ENCODE measurements at places on chromosomes 13 and 19.

- DNase-seq = no peak
Measured at GRCh38 chr13:23992781-23993679, 95.7 kb upstream of the C1QTNF9B start.

GRCh38 chr19:48478339-48479256 is 9.4 kb downstream of the CYTH2 start:
- no peak for DNase-seq

- no peak for DNase-seq
Measured at GRCh38 chr13:112648966-112649690, 40.7 kb upstream of the ATP11A start.

- peak; percentile 90 for DNase-seq
Measured at GRCh38 chr19:52601025-52601973, 31.2 kb downstream of the ZNF701 start.

DNA sequence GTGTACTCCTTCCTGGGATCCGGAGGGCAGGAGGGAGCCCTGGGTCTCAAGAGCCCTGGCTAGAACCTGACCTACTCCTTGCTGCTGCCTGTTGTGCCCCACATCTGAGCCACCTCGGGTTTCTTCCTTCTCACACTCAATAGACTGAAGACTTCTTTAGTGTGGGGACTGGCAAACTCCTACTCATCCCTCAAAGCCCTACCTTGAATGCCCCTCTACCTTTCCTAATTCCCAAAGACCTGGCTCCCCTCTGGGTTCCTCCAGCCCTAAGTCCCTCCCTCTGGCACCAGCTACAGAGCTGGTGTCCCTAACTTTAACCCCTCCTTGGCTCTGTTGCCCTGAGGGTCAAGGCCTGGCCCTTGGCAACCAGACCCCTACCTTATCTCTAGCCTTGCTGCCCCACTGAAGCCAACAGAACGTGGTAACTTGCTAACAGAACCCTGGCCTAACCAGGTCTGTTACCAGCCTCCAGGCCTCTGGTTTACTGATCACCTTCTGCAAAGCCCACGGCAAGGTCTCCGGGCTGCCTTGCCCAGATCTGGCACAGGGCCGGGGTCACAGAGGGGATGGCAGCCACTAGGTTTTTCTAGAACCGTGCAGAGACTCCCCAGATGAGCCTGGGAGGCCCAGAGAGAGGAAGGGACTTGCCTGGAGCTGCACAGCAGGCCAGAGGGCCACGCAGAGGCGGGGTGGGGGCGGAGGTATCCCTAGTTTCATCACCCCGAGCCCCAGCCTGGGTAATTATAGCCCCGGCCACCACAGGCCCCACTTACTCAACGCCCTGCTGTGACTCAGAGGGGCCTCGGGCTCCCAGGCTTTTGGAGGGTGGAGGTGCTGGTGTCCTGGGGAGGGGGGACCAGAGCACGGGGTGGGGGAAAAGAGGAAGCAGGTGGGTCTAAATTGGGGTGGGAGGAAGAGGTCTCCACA is 15.3 kb downstream of the ZBTB7A start:
- DNase-seq = peak; percentile 63

DNA sequence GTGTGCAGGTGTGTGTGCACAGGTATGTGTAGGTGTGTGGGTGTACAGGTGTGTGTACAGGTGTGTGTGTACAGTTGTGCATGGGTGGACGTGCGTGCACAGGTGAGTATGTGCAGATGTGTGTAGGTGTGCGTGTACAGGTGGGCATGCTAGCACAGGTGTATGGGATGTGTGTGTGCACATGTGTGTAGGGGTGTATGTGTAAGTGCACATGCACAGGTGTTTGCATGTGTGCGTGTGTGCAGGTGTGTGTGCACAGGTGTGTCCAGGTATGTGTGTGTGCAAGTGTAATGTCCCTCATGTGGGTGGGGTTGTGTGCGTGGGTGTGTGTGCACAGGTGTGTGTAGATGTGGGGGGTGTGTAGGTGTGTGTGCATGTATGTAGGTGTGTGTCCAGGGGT is 27.5 kb upstream of the TFDP1 start:
- no peak for DNase-seq

DNA sequence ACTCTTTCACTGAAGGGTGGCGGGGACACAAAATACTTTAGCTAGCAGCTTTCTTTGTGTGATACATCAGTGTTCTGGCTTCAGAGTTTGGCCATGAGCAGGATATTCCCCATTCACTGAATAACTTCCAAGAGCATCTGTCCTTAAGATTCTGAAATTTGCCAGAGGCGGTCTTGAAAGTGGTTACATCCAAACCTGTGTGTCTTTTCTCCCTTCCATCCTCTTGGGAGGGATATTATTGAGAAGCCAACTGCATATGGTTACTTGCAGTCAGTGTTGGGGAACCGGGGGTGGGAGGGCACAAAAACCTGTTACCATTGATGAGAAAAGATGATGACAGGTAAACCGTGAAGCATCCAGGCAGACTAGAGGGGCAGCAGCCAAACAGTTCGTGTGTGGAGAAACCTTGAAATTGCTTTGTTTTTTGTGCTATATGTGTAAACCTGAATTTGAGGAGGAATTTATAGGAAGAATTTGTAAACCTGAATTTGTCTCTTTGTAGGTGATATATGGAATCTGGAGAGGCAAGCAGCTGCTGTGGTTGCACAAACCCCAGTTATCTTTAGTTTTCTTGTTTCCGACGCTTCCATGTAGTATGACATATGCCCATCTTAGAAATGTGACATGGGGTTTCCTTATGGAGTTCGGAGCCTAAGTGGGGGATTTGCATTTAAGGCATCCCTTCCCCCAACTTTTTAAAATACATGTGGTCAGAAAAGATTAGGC is 104.8 kb downstream of the WDFY2 start:
- DNase-seq = no peak

- DNase-seq = no peak
Measured at GRCh38 chr13:32210101-32210500, 105.1 kb downstream of the ZAR1L start.

- no peak for DNase-seq
Measured at GRCh38 chr13:77497350-77497749, 38.2 kb upstream of the SCEL start.

DNA sequence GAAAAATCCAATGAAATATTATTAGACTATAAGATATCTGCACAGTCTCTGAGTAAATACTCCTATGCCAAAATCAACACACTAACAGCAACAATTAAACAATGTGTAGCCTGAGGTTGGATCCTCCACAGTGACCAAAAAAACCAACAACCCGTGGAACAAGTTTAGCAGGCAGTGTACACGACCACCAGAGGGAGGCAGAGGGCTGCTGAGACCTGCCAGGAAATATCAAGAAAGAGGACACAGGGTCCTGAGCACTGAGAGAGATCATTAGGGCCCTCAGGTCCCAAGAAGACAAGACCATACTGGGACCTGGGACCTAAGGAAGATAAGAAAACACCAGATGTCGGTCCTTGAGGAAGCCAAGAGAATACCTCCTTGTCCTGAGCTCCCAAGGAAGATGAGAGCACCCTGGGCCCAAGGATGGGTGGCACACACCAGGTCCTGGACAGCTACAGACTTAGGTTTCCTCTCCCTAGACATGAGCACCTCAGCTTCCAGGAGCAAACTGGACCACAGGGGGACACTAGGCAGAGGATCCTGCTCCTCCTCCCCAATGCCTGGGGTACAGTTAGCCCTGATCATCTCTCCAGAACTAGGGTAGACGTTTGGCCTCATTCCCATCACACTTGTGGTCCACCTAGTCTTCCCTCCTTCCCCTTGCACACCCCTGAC is 822 bp upstream of the ZNF274 start:
- DNase-seq = peak; percentile 1

- DNase-seq = peak; percentile 61
Measured at GRCh38 chr19:43774103-43774939, 6.5 kb downstream of the KCNN4 start.

DNA sequence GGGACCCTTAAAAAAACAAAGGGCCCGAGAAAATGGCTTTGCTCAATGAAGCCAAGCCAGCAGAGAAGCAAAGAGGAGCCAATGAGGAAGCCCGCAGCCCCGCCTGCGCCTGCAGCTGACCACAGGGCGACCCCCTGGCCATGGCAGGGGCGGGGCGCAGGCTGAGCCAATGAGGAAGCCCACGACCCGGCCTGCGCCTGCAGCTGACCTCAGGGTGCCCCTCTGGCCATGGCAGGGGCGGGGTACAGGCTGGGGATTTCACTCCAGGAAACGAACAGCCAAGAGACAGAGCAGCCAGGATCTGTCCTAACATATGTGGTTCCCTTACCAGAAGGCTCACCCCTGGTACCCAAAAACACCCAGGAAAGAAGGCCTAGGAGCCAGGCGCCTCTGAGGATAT is 101.4 kb downstream of the STK24 start:
- DNase-seq = no peak

GRCh38 chr13:85368686-85369085 is 430.5 kb downstream of the SLITRK6 start:
- DNase-seq = no peak

DNA sequence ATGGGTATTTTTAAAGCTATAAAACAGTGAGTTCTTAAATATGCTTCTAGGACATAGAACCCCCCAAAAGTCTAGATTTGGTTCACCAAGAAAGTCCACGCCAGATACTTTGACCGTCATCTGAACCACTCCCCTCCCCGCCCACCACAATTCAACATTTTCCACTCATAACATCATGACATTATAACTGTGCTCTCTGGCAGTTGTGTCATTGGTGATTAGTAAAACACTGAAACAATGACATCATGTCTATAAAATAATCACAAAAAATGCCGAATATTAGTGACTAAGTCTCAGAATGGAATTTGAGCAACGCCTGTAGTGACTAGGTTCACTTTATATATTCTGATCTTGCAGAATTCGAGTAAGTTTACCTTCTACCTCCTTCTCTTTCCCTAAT is 732.3 kb downstream of the FGF9 start:
- no peak for DNase-seq

GRCh38 chr13:26441476-26441875 is 116.0 kb upstream of the WASF3 start:
- no peak for DNase-seq

GRCh38 chr13:42272115-42272803 is at the start of gene AKAP11:
AKAP11 (plus strand) TSS chr13:42272152; CDS start chr13:42286349, 14,197 bp downstream.
- DNase-seq = no peak

GRCh38 chr19:34408411-34408810 is 4.2 kb downstream of the PDCD2L start:
- DNase-seq = no peak

GRCh38 chr13:44196196-44196751 is 177.3 kb upstream of the SERP2 start:
- no peak for DNase-seq

- DNase-seq = no peak
Measured at GRCh38 chr13:83761631-83762030, 120.6 kb downstream of the SLITRK1 start.

DNA sequence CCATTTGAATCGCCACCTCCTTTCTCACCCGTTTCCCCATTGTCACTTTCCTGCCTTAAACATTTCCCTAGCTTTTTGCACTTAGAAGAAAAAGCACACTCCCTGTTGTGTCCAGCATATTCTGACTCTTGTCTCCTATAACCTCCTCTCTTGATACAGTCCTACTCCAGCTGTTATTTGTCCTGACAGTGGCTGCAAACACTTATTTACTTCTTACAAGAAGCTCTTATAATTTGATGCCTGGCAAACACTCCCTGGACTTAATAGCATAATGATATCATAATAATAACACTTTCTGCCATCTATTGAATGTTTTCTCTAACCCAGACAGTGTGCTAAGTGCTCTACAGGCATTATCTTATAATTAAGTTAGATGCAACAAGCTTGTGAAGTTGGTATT is 76.6 kb downstream of the DGKH start:
- DNase-seq = no peak

- DNase-seq = no peak
Measured at GRCh38 chr19:16797876-16798275, 31.3 kb upstream of the SIN3B start.

- DNase-seq = no peak
Measured at GRCh38 chr13:61415058-61415721, 459 bp downstream of the PCDH20 start.

GRCh38 chr13:24272452-24273161 is 36.8 kb upstream of the C1QTNF9 start:
- DNase-seq = no peak

DNA sequence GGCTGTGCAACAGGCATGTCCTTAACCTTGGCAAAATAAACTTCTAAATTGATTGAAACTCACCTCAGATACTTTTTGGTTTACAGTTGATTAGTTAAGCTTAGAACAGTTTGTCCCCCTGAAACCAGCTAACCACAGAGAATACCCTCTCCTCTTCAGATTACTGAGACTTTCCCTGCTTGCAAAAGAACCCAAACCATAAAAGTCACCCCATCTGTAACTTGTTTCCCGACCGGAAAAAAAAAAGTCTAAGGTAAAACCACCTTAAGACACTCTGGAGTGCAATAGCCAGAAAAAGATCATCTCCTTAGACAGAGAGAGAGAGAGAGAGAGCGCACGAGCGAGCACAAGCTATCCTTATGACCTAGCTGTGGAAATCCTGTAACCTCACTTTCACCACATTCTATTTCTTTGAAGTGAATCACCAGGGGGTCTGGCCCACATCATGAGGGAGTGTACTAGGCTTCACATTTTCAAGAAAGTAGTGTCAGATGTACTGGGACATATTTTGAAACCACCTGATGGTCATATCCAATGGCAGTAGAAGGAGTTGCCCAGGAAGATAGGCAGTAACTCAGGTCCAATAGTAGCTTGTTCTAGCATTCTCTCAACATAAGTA is 11.1 kb upstream of the GTF2F2 start:
- no peak for DNase-seq

DNA sequence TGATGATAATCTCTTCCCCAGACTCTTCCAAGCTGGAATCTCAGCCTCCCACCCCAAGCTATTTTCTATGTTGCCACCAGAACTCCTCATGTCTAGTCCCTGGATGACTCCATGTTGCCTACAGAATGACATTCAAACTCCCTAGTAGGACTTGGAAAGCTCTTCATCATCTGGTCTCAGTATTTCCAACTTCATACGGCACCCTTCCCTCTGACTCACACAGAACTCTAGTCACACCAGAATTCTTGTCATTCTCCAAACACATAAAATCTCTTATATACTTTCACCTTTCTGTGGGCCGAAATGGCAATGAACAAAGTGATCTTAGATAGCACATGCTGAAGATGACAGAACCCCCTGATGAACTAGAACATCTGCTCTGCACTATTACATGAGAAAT is 86.2 kb downstream of the CAB39L start:
- DNase-seq = peak; percentile 55
